ENCODE measurements at places on chromosomes 12 and 14. TPM values are rescaled to one million over a fixed set of nuclear protein-coding genes. Genes with fewer than 3 reads are reported as not detected.

Gene LRRC10
- not detected for polyA plus RNA-seq

DNA sequence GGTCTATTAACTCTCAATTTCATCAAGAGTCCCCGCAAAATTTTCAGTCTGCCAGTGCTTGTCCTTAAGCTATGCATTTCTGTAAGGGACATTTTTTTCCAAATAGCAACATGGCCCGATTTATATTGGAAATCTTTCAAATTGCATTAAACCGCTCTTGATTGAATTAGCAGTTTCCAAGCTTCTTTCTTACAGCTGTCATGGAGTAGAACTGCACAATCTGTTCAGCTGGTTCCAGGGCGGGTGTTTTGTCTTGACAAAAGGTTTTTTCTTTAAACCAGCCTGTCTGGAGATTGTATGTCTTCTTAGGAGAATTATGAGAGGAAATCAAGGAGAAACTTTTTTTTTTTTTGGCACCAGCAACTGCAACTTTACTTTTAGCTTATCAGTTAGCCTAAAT, 185.8 kb downstream of the ALG10B start:
- H3K27ac ChIP-seq, result no peak overlapping the region
- H3K4me3 ChIP-seq, result no peak overlapping the region
- no peaks in the 10 kb centered on the region for H3K27me3 ChIP-seq
- no peaks in the 10 kb centered on the region for H3K36me3 ChIP-seq
- H3K4me1 ChIP-seq, result no peaks in the 10 kb centered on the region
- DNase-seq, result no peak

DNA sequence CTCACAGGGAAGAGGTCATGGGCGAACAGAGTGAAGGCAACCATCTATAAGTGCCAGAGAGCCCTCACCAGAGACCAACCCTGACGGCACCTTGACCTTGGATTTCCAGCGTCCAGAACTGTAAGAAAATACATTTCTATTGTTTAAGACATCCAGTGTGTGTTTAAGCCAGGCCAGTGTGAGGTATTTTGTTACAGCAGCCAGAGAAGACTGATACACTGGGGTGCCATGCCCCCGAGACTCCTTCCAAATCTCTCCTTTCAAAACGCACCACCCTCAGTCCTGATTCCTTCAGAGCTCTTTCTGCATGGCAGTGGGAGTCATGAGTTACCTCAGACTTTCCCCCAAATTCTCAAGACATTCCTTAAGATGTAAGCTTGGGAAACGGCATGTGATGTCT, 2.5 kb upstream of the SERPINA5 start:
- no peaks in the 10 kb centered on the region for H3K4me1 ChIP-seq
- no peak for DNase-seq

GRCh38 chr14:50213795-50214194, 17.6 kb downstream of the SOS2 start:
- no peaks in the 10 kb centered on the region for H3K27me3 ChIP-seq
- no peak for DNase-seq
- peaks cover 3% of the 10 kb centered on the region for H3K4me1 ChIP-seq
- H3K36me3 ChIP-seq, result no peaks in the 10 kb centered on the region

Gene POU6F1
- 0.45 TPM for polyA plus RNA-seq

Measured in keratinocyte (primary cell).